Sigmoid colon (tissue), 7 donors: ENCODE measurements at places on chromosomes 4 and X. TPM values are rescaled to one million over a fixed set of nuclear protein-coding genes. Genes with fewer than 3 reads are reported as not detected.

DNA sequence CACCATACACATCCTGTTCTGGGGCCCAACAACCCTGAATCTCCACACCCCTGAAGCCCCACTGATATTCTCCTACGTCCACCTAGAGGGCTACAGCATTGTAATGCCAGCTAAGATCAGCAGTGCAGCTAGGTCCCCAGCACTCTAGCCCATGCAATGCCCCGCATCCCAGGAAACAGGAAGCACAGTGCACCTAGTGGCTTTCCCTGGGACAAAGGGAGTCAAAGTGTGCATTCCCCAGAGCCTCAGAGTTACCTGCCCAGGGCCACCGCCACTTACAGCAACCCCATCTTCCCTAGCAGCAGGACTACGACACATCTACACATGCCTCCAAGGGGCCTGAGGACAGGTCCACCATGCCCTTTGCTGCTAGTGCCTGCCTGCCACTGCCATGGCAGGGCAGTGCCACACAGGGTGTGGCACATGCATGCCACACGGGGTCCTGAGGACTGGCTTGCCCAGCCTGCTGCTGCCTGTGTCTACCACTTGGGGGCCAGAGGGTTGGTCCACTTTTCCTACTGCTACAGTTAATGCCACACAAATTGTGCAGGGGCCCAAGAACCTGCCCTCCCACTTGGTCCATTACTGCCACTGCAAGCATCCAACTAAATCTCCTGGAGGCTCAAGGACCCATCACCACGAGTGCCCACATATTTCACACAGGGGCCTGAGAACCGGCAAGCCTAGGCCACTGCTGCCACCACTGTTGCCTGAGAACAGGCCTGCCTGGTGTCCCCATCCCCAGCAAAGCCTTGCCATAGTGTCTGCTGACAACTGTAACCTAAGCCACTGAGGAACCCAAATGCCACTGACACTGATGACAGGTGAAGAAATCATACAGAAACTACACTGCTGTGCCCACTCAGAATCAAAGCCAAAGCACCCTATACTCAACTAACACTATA lies 23.7 kb downstream of the TLR6 start:
- H3K4me1 ChIP-seq: no peaks in the 10 kb centered on the region
- no peak for DNase-seq
- no peak overlapping the region for H3K27ac ChIP-seq
- H3K36me3 ChIP-seq: no peaks in the 10 kb centered on the region
- no peaks in the 10 kb centered on the region for H3K27me3 ChIP-seq

SPIN2A gene
- total RNA-seq: not detected

GRCh38 chr4:105551965-105552746 lies at the start of gene ARHGEF38:
TSS of gene ARHGEF38 (plus strand) at chr4:105552620. CDS start at chr4:105552766, 146 bp downstream.
- no peak within 1 kb of the TSS for H3K4me3 ChIP-seq
- no peak for DNase-seq
- no peak within 1 kb of the TSS for H3K27ac ChIP-seq

DNA sequence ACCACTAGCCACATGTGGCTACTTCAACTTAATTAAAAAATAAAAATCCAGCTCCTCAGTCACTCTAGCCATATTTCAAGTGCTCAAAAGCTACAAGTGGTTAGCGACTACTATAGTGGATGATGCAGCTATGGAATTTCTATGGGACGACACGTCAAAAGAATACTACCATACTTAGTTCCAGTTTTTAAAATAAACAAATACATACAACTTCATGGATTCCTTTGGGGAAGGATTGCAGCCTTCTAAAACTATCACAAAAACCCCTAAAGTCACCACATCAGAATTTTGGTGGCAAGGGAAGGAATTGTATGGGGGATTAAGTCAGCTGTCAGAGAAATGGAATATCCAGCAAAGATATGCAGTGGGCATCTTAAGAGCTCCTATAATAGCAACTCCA lies 6.5 kb downstream of the ZNF280C start:
- no peak for DNase-seq
- no peaks in the 10 kb centered on the region for H3K27me3 ChIP-seq
- H3K4me1 ChIP-seq: no peaks in the 10 kb centered on the region
- no peak overlapping the region for H3K4me3 ChIP-seq
- no peak overlapping the region for H3K27ac ChIP-seq

GPR143 gene
- not detected for total RNA-seq

DNA sequence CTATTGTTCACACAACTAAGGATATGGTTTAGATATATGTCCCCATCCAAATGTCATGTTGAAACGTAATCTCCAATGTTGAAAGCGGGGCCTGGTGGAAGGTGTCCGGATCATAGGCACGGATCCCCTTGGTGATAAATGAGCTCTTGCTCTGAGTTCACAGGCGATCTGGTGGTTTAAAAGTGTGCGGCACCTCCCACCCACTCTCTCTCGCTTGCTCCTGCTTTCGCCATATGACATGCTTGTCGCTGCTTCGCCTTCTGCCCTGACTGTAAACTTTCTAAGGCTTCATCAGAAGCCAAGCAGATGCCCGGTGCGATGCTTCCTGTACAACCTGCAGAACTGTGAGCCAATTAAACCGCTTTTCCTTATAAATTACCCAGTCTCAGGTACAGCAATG lies 128.5 kb downstream of the NFKB1 start:
- no peak for DNase-seq
- no peak overlapping the region for H3K4me3 ChIP-seq
- no peaks in the 10 kb centered on the region for H3K4me1 ChIP-seq

DNA sequence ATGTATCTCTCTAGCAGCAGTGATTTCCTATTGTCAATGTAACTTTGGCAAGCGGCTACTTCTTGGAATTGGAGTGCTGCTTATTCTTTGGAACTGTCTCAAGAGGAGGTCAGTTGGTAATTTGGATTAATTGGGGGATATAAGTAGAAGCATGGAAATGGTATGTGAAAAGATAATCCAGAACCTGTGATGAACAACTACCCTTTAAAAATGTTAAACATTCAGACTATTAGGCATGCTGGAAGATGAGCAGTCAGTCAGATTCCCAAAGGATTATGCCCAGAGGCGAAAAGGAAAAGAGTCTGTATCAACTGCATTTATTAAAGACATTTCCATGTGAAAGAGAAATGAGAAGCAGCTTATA lies 62.5 kb downstream of the SEC24D start:
- no peaks in the 10 kb centered on the region for H3K27me3 ChIP-seq
- no peaks in the 10 kb centered on the region for H3K36me3 ChIP-seq
- DNase-seq: no peak
- H3K27ac ChIP-seq: peak overlapping the region; percentile 88

CTAG1A gene
- total RNA-seq: 0.54 TPM

GRCh38 chr4:3136454-3136853 lies 62.0 kb downstream of the HTT start:
- no peak for DNase-seq
- no peaks in the 10 kb centered on the region for H3K27me3 ChIP-seq
- peaks cover 8% of the 10 kb centered on the region for H3K4me1 ChIP-seq
- H3K36me3 ChIP-seq: peaks cover 76% of the 10 kb centered on the region

SRD5A3 gene
- total RNA-seq: 2.2 TPM

FAM114A1 gene
- 120 TPM for total RNA-seq

GRCh38 chrX:44428989-44429627 lies 85.6 kb upstream of the EFHC2 start:
- H3K27me3 ChIP-seq: peaks cover 3% of the 10 kb centered on the region
- no peak for DNase-seq
- H3K27ac ChIP-seq: no peak overlapping the region
- H3K36me3 ChIP-seq: no peaks in the 10 kb centered on the region

DNA sequence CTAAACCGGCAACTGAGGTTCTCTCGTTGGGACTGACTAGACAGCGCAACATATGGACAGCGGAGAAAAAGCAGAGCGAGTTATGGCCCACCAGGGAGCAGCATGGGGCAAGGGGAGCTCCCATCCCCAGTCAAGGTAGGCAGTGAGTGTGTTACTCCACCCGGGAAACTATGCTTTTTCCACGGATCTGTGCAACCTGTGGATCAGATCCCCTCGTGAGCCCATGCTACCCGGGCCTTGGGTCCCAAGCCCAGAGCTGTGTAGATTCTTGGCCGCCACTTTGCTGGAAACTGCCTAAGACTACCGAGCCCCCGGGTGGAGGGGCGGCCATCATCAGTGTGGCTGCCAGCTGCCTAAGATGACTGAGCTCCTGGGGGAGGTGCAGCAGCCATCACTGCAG lies 140.9 kb downstream of the PAPSS1 start:
- H3K4me3 ChIP-seq: no peak overlapping the region
- H3K27me3 ChIP-seq: no peaks in the 10 kb centered on the region
- no peak for DNase-seq
- H3K4me1 ChIP-seq: no peaks in the 10 kb centered on the region

GRCh38 chrX:72569786-72570185 lies 2.9 kb downstream of the HDAC8 start:
- H3K4me3 ChIP-seq: no peak overlapping the region
- no peaks in the 10 kb centered on the region for H3K36me3 ChIP-seq
- no peak overlapping the region for H3K27ac ChIP-seq
- no peaks in the 10 kb centered on the region for H3K4me1 ChIP-seq
- DNase-seq: no peak
